ENCODE measurements at places on chromosomes 4 and X. TPM values are rescaled to one million over a fixed set of nuclear protein-coding genes. Genes with fewer than 3 reads are reported as not detected.

DNA sequence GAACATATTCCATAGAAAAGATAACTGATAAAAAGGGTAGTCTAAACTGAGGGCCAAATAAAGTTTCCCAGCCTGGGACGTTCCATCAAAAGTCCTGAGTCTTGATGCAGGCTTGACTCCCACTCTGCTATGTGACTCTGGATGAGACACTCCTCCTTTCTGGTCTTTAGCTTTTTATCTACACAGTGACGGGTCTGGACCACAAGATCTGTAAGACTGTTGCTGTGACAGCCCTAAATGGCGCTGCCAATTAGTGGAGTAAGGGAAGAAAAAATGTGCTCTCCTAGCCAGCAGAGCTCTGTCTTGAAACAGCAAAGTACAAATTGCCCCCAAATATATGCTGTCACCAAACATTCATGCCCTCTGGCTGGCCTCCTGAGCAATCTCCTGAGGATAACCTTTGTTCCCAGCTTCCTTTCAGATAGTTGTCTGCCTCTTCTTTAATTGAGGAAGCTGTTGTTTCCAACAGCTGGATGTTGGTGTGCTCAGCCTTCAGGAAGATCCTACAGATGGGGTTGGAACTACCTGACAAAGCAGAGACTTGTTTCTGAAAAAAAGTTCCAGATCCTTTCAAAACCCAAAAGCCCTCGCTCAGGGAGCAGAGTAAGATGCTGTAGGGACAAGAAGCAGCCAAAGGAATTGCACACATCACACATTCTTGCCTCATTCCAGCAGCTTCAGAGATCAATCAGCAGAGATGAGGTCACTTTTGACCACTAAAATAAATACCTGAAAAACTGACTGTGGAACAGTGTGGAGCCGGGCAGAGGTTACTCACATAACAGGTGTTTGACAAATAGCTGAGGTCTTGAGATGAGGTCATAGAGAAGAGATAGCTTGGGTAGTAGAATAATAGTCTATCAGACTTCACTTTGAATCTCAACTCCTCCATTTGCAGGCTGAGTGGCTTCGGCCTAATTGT lies 383.4 kb upstream of the FGF13 start:
- DNase-seq = no peak

- DNase-seq = no peak
These were observed 34.3 kb upstream of the CITED1 start for GRCh38 chrX:72340041-72340440.

DNA sequence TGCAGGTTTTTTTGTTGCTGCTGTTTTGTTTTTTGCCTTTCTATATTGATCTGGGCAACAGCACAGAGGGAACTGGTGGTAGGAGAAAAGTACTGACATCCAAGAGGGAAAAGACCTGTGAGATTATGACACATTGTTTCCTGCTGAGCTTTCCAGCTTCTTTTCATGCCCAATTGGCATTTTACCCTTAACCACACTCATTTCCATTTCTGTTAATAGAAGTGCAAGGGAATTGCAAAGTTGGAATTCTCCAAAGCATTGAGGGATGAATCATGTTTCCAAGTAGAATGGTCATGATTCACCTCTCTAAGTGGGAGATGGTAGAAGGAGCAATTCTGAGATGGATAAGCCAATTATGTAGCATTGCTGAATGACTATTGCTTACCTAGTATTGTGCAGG lies 161.5 kb downstream of the PPARGC1A start:
- DNase-seq = no peak

GRCh38 chrX:133981924-133982323 lies 3.5 kb downstream of the GPC3 start:
- no peak for DNase-seq

GRCh38 chr4:146407669-146408084 lies 114.1 kb downstream of the SLC10A7 start:
- no peak for DNase-seq

GRCh38 chrX:106499473-106499872 lies 112.3 kb upstream of the RADX start:
- no peak for DNase-seq

DNA sequence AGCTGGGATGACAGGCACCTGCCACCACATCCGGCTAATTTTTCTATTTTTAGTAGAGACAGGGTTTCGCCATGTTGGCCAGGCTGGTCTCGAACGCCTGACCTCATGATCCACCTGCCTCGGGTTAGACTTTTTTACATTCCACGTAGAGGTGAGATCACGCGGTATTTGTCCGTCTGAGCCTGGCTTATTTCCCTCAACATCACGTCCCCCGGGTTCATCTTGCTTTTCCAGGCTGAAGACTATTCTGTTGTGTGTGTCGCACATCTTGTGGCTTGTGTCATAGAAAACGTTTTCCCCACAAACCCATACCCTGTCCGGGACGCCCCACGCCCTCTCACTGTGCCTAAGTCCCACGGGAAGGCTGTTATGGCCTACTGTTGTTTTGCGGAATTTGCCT lies 185.3 kb downstream of the CRLF2 start:
- no peak for DNase-seq

GRCh38 chrX:154592505-154592904 lies 7.6 kb downstream of the CTAG1A start:
- DNase-seq = no peak

- DNase-seq = no peak
These were observed 83.7 kb downstream of the MGST2 start for GRCh38 chr4:139749338-139749737.

GRCh38 chr4:31234494-31234893 lies 514.3 kb downstream of the PCDH7 start:
- DNase-seq = no peak

DNA sequence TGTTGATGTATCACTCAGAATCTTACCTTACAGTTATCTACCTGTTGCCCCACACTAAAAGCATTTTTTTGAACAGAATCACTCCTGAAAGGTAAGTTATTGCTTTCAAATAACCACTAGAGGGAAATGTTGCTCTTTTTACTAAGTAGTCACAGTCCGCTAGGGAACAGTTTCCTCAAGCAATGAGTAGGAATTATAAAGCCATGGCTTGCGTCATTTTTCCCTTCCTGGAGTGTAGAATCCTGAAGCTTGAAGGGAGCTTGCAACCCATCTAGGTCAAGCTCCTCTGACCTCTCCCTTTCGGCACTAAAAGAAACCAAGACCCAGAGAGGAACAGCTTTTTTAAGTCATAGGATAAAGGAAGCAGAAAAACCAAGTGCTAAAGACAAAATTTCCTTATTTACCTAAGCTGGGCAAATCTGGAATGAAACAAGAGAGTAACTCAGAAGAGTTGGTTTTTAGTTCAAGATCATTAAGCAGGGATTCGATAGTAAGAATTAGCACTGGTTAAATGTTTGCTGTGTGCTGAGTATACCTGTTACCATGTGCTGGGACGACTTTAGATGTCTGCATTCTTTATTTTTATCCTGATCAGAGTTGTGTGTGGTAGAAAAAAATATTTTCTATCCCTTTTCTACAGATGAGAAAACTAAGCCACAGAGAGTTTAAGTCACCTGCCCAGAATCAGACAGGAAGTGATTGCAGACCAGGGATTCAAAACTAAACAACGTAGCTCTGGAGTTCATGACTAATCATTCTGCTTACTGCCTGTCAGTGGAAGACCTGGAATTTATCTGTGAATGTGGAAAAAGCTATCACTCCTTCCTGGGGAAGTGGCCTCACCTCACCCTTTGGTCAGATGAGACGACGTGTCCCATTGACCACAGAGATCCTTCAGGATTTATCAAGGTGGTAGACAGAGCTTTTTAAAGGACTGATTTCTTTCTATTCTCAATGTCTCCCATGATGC lies 631.5 kb downstream of the RAB28 start:
- DNase-seq = no peak

DNA sequence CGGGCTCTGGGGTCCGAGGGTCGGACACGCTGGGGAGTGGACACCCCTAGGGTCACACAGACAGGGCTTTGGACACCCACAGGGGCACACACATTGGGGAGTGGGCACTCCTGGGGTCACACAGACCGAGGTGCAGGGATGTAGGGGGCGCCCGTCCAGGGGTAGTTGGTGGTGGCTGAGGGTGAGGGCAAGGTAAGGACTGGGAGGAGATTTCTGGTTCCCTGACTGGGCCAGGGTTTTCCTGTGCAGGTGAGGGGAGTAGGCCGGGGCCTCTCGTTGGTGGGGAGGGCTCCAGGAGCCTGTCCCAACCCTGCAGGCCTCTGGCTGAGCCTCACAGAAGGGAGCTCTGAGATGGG lies 21.9 kb upstream of the WDR45 start:
- no peak for DNase-seq

DNA sequence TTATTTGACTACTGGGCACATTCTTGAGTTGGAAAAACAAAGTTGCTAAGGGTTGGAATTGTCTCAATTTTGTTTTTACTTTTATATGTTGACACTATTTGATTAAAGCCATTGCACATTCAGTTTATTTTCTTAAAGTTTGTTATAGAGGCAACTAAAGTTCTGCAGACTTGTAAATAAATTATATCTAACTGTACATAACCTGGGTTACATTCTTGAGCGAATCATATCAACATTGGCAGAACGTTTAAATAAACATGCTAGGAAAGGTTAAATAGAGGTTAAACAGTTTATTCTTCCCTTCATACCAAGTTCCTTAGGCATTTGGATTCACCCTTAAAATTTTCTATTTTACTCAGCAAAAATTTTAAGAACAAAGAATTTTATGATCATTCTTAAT lies 74.5 kb downstream of the UCHL1 start:
- DNase-seq = no peak

DNA sequence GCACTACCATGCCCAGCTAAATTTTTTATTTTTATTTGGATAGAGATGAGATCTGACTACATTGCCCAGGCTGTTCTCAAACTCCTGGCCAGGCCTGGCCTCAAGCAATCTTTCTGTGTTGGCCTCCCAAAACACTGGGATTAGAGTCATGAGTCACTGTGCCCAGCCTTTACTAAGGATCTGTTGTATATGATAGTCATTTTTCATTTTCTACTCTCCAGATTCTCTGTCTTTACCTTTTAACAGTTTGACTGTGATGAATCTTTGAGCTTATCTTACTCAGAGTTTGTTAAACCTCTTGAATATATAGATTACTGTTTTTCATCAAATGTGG lies 161.8 kb downstream of the FNIP2 start:
- DNase-seq = no peak

DNA sequence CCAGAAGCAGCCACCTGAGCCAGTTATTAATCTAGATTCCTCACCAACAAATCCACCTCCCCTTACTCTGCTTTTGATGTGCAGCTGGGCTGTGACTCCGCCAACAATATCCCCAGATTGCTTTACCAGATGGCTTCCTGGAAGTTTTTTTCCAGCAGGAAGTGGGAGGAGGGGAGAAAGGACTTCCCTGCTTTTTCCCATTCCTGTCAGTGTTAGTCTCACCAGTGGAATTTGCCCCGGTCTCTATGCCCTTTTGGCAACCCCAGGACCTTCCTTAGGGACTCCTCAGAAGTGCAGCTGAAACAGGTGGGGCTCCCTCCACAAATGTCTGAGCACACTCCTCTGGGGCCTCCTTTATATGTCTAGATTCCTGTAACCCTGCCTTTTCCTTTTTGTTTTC lies 465.2 kb upstream of the IGFBP7 start:
- no peak for DNase-seq

DNA sequence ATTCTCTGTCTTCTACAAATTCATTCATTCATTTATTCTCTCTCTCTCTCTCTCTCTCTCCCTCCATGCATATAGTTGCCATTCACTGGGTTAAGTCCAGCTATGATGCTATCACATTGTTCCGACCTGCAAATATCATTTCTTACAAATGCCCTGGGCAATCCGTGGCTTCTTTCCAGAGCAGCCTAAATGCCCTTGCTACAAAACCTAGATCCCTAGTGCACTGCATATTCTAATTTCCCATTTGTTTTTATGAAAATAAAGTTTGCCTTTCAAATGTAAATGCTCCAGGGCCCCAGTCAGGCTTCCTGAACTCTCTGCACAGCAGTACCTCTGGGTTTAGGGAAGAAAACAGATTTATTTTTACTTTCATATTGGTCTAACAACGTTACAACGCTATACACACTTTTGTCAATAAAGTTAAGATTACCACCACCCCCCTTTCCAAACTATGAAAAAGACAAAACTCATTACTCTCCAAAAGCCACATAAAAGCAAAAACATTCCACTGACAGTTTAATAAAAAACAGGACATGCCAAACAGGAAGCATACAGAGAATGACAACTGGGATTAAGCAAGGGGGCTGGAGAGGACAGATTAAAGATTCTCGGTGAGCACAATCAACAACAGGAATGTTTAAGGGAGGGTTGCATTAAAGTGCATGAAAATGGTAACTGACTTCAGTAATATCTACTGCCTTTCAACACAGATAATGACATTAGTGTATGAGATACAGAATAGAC lies 104.3 kb downstream of the USP46 start:
- no peak for DNase-seq

DNA sequence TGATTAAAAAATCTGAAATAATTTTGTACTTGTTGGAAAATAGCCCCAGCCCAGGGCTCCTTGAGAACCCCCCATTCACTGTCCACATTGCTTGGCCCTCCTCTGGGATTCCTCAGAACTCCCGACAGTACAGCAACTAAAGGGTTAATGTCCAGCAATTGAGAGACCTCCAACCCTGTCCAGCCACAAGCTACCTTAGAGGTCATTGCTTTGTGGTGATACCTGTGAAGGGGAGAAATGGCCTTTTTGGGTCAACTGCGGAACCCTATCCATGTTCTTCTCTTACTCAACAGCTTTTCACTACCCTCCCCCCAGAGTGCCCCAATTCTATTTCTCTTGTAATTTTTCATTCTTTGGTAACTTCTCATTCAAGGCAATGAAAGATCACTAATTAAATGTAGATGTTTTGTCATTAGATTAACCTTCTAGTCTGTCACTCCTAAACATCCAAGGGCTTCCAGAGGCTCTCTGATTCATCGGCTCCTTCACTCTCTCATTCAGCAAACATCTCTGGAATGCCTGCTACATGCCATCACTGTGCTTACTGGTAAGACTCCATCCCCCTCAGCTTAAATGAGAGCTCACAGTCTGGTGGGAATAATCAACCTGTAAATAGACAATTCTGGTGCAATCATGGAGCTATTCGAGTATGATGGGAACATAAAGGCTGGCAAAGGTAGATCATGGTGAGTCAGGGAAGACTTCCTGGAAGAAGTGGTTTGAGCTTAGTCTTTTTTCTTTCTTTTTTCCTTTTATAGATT lies 241.4 kb upstream of the PGRMC2 start:
- no peak for DNase-seq

- no peak for DNase-seq
These were observed 59.0 kb downstream of the CHM start for GRCh38 chrX:85988353-85988752.

The ITGB1BP2 gene
- not detected for polyA plus RNA-seq

The ADRA2C gene
- polyA plus RNA-seq = not detected

The GRPR gene
- not detected for polyA plus RNA-seq

The KLHL34 gene
- polyA plus RNA-seq = 3.5 TPM

The LRCH2 gene
- polyA plus RNA-seq = not detected

The TGIF2LX gene
- polyA plus RNA-seq = not detected

The ARHGAP10 gene
- 2.5 TPM for polyA plus RNA-seq

The ADGRL3 gene
- polyA plus RNA-seq = not detected

The KLHL13 gene
- polyA plus RNA-seq = 2.2 TPM

The LIN54 gene
- 11.0 TPM for polyA plus RNA-seq

The ZNF711 gene
- 2.9 TPM for polyA plus RNA-seq

The SMIM10L2A gene
- polyA plus RNA-seq = 0.49 TPM

The HMX1 gene
- polyA plus RNA-seq = not detected

Measured in naive thymus-derived CD4-positive, alpha-beta T cell (primary cell).